ENCODE measurements at places on chromosomes 5 and 9. TPM values are rescaled to one million over a fixed set of nuclear protein-coding genes. Genes with fewer than 3 reads are reported as not detected.

DNA sequence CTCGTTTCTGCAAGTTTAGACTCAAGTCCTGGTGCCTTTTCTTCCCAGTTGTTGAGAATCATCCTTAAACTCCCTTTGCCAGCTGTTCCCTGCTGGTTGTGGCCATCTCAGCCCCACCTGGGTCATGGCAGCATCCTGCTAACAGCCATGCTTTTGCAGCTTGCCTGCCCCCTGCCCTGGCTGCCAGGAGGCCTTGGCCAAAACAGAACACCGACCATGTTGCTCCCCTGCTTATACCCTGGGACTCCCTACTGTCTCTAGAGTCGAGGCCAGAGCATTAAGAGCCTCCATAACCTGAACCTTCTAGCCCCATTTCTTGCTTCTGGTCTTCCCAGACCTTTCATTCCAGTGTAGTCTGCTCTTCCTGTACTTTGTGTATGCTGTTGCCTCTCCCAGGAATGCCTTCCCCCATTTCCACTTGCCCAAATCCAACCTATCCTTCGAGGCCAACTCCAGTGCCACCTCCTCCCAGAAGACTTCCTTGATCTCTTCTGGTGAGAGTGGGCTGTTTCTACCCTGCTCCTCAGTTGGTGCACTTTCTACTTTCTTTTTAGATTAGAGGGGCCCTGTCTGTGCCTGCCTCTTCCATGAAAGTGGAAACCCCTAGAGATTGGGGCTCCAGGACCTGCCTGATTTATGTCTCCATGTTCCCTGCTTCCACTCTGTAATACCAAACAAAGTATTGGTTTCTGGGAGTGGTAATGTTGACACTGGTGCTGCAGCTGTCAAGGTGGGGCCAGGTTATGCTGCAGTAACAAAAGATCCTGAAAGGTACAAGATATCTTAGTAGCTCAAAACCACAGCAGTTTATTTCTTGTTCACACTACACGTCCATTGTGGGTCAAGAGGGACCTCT, 88.2 kb downstream of the AMBP start:
- no peak overlapping the region for H3K27ac ChIP-seq
- no peaks in the 10 kb centered on the region for H3K27me3 ChIP-seq
- H3K4me1 ChIP-seq, result no peaks in the 10 kb centered on the region
- DNase-seq, result no peak

DNA sequence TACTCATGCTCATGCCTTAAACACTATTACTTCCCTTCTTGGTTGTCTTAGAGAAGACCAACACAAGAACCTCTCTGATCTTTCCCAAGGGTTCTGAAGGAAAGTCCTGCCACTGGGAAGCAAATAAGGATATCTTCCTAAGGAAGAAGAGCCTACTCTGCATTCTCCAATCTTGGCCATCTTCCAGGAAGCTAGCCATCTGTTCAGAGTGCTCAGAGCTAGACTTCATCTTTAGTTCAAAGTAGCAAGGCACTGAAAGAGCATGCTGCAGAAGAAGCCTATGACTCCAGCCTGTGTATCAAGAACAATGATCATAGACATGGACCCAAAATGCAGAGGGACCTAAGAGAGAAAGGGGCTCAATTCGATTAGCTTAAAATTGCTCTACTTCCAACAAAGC, 114.7 kb downstream of the KIAA0825 start:
- H3K4me3 ChIP-seq, result no peak overlapping the region
- no peak overlapping the region for H3K27ac ChIP-seq
- H3K36me3 ChIP-seq, result no peaks in the 10 kb centered on the region
- peaks cover 3% of the 10 kb centered on the region for H3K4me1 ChIP-seq
- no peak for DNase-seq

DNA sequence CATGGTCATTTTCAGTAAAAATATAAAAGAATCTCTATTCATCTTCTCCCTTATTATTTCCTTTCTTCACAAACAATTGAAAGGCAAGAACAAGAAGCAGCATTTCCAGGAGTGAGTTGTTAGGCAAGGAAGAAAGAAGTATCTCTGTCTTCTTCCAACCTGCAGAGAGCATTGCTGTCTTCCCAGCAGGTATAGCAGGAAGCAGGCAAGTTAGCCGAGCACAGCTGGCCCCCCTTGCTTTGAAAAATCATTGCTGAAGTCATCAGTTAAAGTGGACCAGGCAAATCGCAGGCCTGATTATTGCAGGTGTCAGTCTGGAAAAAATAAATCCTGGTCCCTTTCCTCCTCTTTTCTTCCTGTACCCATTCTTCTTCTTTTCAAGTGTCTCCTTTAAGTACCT, 353.1 kb upstream of the BRINP1 start:
- no peak for DNase-seq
- peaks cover 47% of the 10 kb centered on the region for H3K4me1 ChIP-seq
- H3K36me3 ChIP-seq, result no peaks in the 10 kb centered on the region
- H3K27me3 ChIP-seq, result no peaks in the 10 kb centered on the region

DNA sequence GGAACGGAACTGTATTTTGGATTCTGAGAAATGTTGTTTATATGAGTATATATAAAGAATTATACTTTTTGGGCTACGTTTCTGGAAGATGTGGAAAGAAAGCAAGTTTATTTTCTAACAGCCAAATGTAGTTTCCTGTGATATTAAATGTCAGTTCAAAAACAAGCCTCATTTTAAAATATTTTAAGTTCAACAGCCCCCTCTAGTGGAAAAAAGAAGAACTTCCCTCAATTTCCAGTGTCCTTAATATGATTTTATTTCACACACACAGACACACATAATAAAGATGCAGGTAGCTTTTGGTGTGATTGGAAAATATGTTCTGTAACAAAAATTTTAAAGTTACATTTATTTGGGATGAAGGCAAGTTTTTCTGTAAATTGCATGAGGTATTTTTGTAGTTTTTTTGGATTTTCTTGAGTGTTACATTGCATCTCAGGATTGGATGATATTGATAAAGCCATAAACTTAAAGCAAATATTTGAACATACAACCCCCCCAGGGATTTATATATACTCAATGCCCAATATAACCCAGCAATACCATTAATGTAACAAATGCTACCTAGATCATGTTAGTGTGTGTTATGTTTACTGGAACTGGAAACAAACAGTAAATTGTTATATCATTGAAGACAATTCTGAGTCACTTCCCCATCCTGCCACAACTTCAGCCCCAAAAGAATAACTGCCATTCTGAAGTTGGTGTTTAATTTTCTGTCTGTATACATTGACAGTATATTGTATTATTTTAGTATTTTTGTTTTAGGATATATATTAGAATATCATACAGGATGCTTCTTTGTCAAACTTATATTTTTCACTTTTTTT, 54.0 kb downstream of the CCDC171 start:
- DNase-seq, result no peak
- H3K27ac ChIP-seq, result no peak overlapping the region
- H3K36me3 ChIP-seq, result no peaks in the 10 kb centered on the region
- H3K4me1 ChIP-seq, result no peaks in the 10 kb centered on the region

GRCh38 chr9:4243113-4243512, 56.8 kb downstream of the GLIS3 start:
- no peaks in the 10 kb centered on the region for H3K36me3 ChIP-seq
- no peak overlapping the region for H3K4me3 ChIP-seq
- DNase-seq, result no peak
- H3K27ac ChIP-seq, result no peak overlapping the region
- H3K4me1 ChIP-seq, result peaks cover 11% of the 10 kb centered on the region

GRCh38 chr9:35748242-35748857, 678 bp downstream of the GBA2 start:
- DNase-seq, result no peak
- H3K4me1 ChIP-seq, result peaks cover 27% of the 10 kb centered on the region
- H3K4me3 ChIP-seq, result peak overlapping the region; percentile 92
- H3K27me3 ChIP-seq, result no peaks in the 10 kb centered on the region
- peaks cover 40% of the 10 kb centered on the region for H3K36me3 ChIP-seq
- peak overlapping the region; percentile 74 for H3K27ac ChIP-seq

DNA sequence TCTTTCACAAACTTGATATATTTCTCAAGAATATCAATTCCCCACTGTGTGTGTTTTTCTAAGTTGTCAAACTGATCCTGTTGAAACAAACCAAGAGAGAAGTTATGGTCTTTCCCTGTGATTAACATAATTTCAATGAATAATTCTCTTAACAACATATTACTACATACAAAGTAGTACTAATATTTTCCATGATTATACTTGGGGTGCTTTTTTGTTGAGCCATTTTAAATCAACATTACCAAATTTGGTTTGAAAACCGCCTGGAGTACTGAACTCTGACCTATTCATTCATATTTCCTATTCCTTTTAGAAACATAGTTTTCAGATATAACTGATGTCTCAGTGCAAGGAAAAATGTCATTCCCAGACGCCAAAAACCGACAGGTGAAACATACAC, 48.1 kb downstream of the FNBP1 start:
- peak overlapping the region; percentile 61 for H3K27ac ChIP-seq
- H3K4me3 ChIP-seq, result no peak overlapping the region
- H3K4me1 ChIP-seq, result peaks cover 17% of the 10 kb centered on the region
- no peaks in the 10 kb centered on the region for H3K27me3 ChIP-seq
- no peak for DNase-seq

DNA sequence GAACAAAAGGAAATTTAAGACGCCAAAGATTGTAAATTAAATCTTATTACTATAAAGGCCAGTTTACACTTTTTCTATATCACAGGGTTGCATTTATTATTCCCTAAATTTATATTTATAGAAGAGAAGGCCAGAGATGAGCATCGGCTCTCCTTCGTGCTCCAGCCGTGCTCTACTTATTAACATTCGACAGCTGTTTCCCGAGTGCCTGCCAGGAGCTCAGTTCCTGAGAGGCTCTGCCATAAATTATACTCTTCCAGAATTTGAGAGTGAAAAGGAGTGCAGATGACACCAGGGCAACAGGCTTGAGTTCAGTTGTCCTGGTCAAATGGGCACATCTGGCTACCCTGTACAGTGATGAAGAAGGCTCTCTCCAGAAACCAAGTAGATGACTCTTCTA, 70.1 kb downstream of the PCSK5 start:
- H3K4me1 ChIP-seq, result peaks cover 39% of the 10 kb centered on the region
- no peak for DNase-seq
- no peaks in the 10 kb centered on the region for H3K27me3 ChIP-seq
- no peaks in the 10 kb centered on the region for H3K36me3 ChIP-seq
- no peak overlapping the region for H3K27ac ChIP-seq

DNA sequence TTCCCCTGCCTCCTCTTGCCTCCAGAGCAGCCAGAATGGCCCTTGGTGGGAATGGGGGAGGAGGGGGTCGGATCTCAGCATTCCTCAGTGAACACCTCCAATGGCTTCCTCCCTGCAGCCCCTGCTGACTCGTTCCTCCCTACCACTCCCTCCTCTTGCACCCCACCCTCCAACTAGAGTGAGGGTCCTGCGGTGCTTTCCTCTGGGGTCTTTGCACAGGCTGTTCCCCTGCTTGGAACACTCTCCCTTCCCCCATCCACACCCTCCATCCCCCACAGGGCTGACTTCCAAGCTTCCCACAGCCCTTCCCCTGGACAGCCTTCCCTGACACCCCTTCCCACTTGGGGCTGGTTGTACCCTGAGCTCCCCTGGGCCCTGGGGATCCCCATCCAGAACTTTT, 70.4 kb upstream of the NEK6 start:
- H3K4me3 ChIP-seq, result no peak overlapping the region
- peaks cover 5% of the 10 kb centered on the region for H3K4me1 ChIP-seq
- H3K36me3 ChIP-seq, result no peaks in the 10 kb centered on the region
- H3K27ac ChIP-seq, result no peak overlapping the region

GRCh38 chr5:94485067-94485466, 133.3 kb downstream of the KIAA0825 start:
- H3K36me3 ChIP-seq, result no peaks in the 10 kb centered on the region
- DNase-seq, result no peak
- H3K27ac ChIP-seq, result no peak overlapping the region
- no peaks in the 10 kb centered on the region for H3K4me1 ChIP-seq
- no peaks in the 10 kb centered on the region for H3K27me3 ChIP-seq

DNA sequence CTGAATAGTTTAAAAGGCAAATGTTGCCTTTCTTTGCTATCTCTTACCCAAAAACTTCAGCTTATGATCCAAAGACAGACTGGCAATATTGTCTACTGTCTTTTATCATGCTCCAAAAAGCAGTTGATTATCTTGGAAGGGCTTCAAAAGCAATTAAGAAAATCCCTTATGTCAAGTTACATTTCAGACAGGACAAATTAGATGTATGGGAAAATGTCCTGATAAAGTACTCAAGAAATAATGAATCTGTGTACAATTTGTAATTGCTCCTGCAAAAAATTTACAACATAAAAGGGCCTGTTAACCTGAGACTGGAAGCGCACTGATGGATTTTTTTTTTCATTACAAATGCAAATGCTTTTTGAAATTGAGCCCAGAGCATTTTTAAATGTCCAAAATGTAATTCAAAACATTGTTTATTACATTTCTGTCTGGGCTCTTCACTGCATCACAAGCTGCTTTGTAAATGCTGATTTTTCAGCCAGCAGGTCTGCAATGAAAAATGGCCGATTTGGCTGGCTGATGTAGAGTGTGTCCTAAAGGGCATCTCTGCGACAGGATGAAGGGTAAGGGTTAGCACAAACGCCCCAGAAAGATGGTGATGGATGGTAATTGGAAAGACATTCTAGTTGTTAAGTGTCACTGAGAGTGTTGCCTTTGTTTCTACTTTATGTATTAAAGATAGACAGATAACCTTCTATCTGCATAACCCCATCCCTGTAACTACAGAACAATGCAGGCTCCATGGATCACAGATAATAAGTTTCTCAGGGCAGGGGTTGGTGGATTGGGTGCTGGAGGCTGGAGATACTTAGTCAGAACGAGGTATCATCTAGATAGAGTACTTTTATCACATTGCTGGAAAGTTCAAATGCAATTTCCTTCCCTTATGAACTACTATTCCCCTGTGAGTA, 27.0 kb downstream of the MAT2B start:
- peak overlapping the region; percentile 9 for H3K4me3 ChIP-seq
- peak overlapping the region; percentile 88 for H3K27ac ChIP-seq
- no peaks in the 10 kb centered on the region for H3K36me3 ChIP-seq
- H3K27me3 ChIP-seq, result no peaks in the 10 kb centered on the region

DNA sequence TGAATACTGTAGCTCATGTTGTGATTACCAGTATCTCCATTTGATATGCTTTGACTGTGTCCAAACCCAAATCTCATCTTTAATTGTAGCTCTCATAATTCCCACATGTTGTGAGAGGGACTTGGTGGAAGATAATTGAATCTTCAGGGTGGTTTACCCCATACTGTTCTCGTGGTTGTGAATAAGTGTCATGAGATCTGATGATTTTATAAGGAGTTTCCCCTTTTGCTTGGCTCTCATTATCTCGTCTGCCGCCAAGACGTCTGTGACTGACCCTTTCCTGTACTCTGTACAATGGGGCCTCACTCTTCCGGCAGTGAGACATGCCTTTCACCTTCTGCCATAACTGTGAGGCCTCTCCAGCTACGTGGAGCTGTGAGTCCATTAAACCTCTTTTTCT, 59.3 kb downstream of the TRIO start:
- H3K27ac ChIP-seq, result peak overlapping the region; percentile 57
- no peak overlapping the region for H3K4me3 ChIP-seq
- DNase-seq, result no peak

Gene NEURL1B
- total RNA-seq, result 9.8 TPM

Gene GFRA3
- total RNA-seq, result 1.3 TPM

Gene FOXD4L6
- total RNA-seq, result not detected

Gene MVB12B
- 5.7 TPM for total RNA-seq

Gene ADRB2
- 1.2 TPM for total RNA-seq
